ENCODE measurements at places on chromosomes 6 and 20. TPM values are rescaled to one million over a fixed set of nuclear protein-coding genes. Genes with fewer than 3 reads are reported as not detected.
A peak's percentile ranks its signal among the peaks of the same experiment; 100 is the strongest.

DNA sequence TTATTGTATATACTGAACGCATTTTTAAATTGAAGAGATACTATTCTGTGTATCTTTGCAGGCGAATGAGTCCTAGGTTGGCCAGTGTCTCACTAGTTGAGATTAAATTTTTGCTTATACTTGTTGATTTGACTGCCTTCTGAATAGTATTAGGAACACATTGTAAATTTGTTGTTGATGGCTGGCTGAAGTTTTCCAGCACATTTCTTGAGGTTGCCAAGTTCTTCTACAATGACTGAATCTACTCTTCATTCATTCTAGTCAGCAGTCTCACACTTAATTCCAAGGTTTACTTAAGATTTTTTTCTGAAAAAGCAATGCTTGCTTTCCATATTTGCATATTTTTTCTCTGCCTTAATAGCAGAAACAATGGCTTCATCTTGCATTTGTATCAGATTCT lies 151.7 kb downstream of the ZFAND3 start:
- no peak overlapping the region for H3K4me3 ChIP-seq
- 0 out of 2 replicates have a peak, but pooled peaks cover 2% of the 10 kb centered on the region for H3K36me3 ChIP-seq
- peak overlapping the region; percentile 50 for H3K27ac ChIP-seq
- no peaks in the 10 kb centered on the region for H3K27me3 ChIP-seq
- H3K4me1 ChIP-seq: peaks cover 2% of the 10 kb centered on the region

DNA sequence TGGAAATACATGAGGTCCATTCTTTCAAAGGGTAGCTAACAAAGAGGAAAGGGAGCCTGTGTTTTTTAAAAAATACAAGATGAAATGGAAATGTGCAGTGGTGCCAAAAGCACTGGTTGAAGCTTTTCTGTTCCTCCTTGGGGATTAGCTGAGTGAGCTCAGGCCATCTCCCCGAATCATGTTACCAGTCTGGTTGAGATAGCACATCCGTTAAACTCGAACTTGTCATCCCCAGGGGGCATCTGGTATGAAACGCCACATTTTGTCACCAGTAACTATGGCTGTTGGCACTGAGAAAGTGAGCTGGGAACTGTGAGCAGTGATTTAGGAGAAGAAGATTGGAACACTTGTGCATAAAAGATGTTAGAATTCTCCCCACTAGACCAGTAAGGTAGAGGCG lies 196.2 kb downstream of the SAMD5 start:
- H3K4me3 ChIP-seq: no peak overlapping the region
- H3K27me3 ChIP-seq: 0 out of 2 replicates have a peak, but pooled peaks cover 1% of the 10 kb centered on the region
- DNase-seq: no peak
- no peaks in the 10 kb centered on the region for H3K36me3 ChIP-seq

GRCh38 chr6:56484669-56485068 lies 158.0 kb downstream of the DST start:
- H3K4me3 ChIP-seq: no peak overlapping the region
- H3K27me3 ChIP-seq: no peaks in the 10 kb centered on the region
- DNase-seq: peak; percentile 81
- H3K4me1 ChIP-seq: peaks cover 2% of the 10 kb centered on the region
- H3K36me3 ChIP-seq: peaks cover 43% of the 10 kb centered on the region

DNA sequence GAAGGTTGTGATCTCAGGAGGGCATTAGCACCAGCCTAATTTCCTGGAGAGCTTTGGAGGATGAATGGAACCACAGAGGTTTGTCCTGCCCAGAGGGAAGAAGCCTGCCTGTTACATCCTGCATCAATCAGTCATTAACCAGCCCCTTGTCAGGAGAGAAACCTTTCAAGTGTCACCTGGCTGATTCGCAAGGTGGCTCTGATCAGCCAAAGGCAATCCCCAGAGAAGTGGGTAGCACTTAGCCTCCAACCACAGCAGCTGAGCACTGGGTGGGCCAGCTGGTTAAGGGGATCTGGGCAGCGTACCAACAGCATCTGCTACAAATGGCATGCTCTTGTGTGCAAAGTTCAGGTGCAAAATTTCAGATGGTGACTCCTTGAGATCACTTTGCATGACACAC lies 26.9 kb downstream of the ANKEF1 start:
- H3K27me3 ChIP-seq: peaks cover 6% of the 10 kb centered on the region
- H3K4me3 ChIP-seq: no peak overlapping the region
- H3K27ac ChIP-seq: no peak overlapping the region
- no peak for DNase-seq

DNA sequence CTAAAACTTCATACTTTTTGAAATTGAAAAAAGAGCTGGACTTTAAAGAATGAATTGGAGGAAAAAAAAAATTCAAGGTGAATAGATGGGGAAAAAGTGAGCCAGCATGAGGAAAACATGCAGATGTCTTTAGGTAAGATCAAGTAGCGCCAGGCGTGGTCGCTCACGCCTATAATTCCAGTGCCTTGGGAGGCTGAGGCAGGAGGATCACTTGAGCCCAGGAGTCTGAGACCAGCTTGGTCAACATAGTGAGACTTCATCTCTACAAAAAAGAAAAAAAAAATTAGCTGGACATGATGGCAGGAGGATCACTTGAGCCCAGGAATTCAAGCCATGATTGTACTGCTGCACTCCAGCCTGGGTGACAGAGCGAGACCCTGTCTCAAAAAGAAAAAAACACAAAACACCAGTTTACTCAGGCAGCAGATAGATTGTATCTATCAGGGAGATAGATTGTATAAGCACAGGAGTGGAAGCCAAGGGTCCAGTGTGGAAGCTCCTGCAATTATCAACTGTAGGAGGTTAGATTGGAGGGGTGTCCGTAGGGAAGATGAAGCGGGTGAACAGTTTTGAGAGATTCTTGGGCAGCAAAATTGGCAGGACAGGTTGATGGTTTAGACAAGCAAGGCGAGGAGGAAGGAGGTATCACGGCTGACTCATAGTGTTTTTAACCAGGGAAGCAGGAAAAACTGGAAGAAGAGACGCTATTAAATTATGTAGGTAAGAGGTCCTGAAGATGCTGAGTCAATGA lies 97.6 kb upstream of the ZNF217 start:
- peaks cover 3% of the 10 kb centered on the region for H3K4me1 ChIP-seq
- no peaks in the 10 kb centered on the region for H3K36me3 ChIP-seq
- H3K27me3 ChIP-seq: no peaks in the 10 kb centered on the region
- peak; percentile 10 for DNase-seq
- no peak overlapping the region for H3K4me3 ChIP-seq

- DNase-seq: peak; percentile 92
- H3K27ac ChIP-seq: peak overlapping the region; percentile 39
- peaks cover 6% of the 10 kb centered on the region for H3K36me3 ChIP-seq
- no peak overlapping the region for H3K4me3 ChIP-seq
- no peaks in the 10 kb centered on the region for H3K27me3 ChIP-seq
Measured at GRCh38 chr6:127300411-127300810, 33.7 kb downstream of the RNF146 start.

GRCh38 chr20:13904766-13905165 lies 85.6 kb downstream of the SEL1L2 start:
- no peaks in the 10 kb centered on the region for H3K4me1 ChIP-seq
- no peaks in the 10 kb centered on the region for H3K36me3 ChIP-seq
- H3K27me3 ChIP-seq: no peaks in the 10 kb centered on the region
- H3K4me3 ChIP-seq: no peak overlapping the region
- no peak overlapping the region for H3K27ac ChIP-seq

DNA sequence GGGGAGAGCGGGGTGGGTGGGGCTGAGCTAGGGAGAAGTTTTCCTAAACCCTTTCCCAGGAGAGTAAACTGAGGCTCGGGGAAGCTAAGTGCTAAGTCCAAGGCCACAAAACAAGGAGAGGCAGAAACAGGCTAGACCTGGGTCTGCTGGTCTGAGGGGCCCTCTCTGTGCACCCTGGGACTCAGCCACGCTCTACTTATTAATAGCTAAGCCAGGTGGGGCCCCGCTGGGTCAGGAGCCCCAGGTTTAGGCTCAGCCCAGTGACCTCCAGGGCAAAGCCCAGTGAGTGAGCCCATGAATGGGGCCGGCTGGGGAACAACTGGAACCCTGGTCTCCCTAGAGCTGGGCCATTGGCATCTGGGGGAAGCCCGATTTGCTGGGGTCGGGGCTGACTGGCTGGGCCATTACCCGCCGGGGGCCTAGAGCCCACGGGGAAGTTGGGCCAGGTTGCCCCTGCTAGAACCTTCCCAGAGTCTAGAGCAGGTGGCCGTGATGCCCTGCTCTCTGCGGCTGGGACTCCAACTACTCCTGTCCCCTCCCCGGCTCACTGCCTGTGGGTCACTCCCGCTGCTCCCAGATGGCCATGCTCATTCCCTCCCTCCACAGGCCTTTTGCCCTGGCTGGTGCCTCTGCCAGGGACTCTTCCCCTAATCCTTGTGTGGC lies 24.1 kb upstream of the NOL4L start:
- no peak for DNase-seq
- H3K4me3 ChIP-seq: no peak overlapping the region
- H3K36me3 ChIP-seq: no peaks in the 10 kb centered on the region

DNA sequence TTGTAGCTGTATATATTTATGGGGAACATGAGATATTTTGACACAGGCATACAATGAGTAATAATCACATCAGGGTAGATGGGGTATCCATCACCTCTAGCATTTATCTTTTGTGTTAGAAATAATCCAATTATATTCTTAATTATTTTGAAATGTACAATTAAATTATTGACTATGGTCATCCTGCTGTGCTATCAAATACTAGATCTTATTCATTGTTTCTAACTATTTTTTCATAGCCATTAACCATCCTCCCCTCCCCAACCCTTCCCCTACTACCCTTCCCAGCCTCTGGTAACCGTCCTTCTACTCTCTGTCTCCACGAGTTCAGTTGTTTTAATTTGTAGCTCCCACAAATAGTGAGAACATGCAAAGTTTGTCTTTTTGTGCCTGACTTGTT lies 28.5 kb downstream of the NKX2-4 start:
- DNase-seq: no peak
- no peak overlapping the region for H3K27ac ChIP-seq
- peaks cover 16% of the 10 kb centered on the region for H3K36me3 ChIP-seq
- H3K27me3 ChIP-seq: no peaks in the 10 kb centered on the region
- H3K4me3 ChIP-seq: no peak overlapping the region

GRCh38 chr6:105179244-105180065 lies at the start of gene POPDC3:
POPDC3 (minus strand) TSS chr6:105180014; CDS start chr6:105161909, 18,105 bp downstream.
- H3K4me1 ChIP-seq: peaks cover 2% of the 10 kb centered on the region
- peak within 1 kb of the TSS; percentile 80 for H3K27ac ChIP-seq
- H3K4me3 ChIP-seq: peak within 1 kb of the TSS; percentile 63
- no peaks in the 10 kb centered on the region for H3K27me3 ChIP-seq
- peak; percentile 53 for DNase-seq

GRCh38 chr20:53750827-53751619 lies 157.4 kb upstream of the ZNF217 start:
- no peaks in the 10 kb centered on the region for H3K27me3 ChIP-seq
- H3K4me1 ChIP-seq: peaks cover 22% of the 10 kb centered on the region

GRCh38 chr20:58058421-58059259 lies 169.8 kb downstream of the ANKRD60 start:
- H3K27me3 ChIP-seq: no peaks in the 10 kb centered on the region
- H3K36me3 ChIP-seq: no peaks in the 10 kb centered on the region
- no peak overlapping the region for H3K27ac ChIP-seq
- no peaks in the 10 kb centered on the region for H3K4me1 ChIP-seq
- DNase-seq: no peak

- H3K36me3 ChIP-seq: no peaks in the 10 kb centered on the region
- H3K27ac ChIP-seq: no peak overlapping the region
- peaks cover 5% of the 10 kb centered on the region for H3K4me1 ChIP-seq
- H3K4me3 ChIP-seq: no peak overlapping the region
- peaks cover 21% of the 10 kb centered on the region for H3K27me3 ChIP-seq
Measured at GRCh38 chr20:48822879-48823385, 4.9 kb downstream of the PREX1 start.

GRCh38 chr6:51996296-51996947 lies 91.0 kb downstream of the PKHD1 start:
- H3K27me3 ChIP-seq: no peaks in the 10 kb centered on the region
- no peaks in the 10 kb centered on the region for H3K4me1 ChIP-seq
- no peak overlapping the region for H3K27ac ChIP-seq

DNA sequence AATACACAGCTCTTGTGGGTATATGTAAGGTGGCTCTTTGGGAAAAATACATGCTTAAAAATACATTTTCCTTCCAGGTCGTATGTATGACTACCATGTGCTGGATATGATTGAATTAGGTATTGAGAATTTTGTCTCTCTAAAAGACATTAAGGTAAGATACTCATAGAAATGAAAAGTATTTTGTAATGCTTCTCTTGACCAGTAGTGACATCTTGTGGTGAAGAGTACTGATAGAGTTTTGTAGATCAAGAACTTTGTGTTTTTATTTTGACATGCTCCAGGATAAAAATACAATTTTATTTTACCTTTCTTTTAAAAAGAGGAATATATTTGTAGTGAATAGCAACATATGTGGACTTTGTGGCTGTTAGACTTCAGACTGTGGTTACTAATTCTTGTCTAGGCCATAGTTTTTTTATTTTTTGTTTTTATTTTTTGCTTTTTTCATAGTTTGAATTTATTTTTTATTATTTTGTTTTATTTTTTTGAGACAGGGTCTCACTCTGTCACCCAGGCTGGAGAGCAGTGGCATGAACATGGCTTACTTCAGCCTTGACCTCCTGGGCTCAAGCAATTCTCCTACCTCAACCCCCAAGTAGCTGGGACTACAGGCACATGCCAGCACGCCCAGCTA lies 17.9 kb downstream of the RPF2 start:
- no peak overlapping the region for H3K4me3 ChIP-seq
- H3K36me3 ChIP-seq: peaks cover 44% of the 10 kb centered on the region
- no peaks in the 10 kb centered on the region for H3K4me1 ChIP-seq
- H3K27ac ChIP-seq: no peak overlapping the region

DNA sequence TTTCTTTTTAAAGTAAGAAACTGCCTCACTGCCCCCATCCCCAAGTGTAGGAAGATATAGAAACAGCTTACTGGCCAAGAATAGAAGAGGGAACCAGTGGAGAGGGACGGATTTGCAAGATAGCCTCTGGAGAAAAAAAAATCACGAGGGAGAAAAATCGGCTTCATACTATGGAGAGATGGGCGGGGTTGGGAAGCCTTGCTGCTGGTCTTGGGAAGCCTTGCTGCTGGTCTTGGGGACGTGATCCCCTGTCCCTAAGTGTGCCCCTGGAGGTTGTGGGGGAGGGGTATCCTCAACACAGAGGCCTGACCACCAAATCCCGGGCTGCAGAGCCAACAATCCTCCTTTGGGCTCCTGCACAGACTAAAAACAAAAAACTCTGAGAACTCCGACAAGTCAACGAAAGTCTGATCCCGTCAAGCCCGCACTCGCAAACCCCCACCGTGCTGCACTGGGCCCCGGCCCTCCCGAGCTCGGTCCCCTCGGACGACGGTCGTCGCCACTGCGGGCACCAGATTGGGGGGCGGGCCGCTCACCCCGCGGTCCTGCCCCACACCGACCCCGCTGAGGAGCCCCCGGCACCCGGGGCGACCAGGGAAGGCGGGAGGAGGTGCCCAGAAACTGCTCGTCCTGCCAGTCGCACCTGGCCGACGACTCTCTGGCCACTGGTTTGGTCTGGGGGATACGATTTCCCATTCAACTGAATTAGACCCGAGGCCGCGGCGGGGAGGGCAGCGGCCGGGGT lies 750 bp downstream of the MAP7 start:
- H3K4me1 ChIP-seq: peaks cover 3% of the 10 kb centered on the region
- H3K27ac ChIP-seq: no peak overlapping the region
- peaks cover 37% of the 10 kb centered on the region for H3K27me3 ChIP-seq
- no peak for DNase-seq
- H3K36me3 ChIP-seq: no peaks in the 10 kb centered on the region

GABRR2 gene
- total RNA-seq: under 0.01 TPM

PHF10 gene
- total RNA-seq: 12.2 TPM

All from IMR-90 (cell line).